Progenitor cell of endocrine pancreas (in vitro differentiated cells): ENCODE measurements at places on chromosomes 12 and 14.

- no peak for DNase-seq
Observed at GRCh38 chr12:78938341-78939084, 73.9 kb downstream of the SYT1 start.

- DNase-seq, result no peak
Observed at GRCh38 chr12:20646239-20646827, 48.8 kb upstream of the SLCO1C1 start.

DNA sequence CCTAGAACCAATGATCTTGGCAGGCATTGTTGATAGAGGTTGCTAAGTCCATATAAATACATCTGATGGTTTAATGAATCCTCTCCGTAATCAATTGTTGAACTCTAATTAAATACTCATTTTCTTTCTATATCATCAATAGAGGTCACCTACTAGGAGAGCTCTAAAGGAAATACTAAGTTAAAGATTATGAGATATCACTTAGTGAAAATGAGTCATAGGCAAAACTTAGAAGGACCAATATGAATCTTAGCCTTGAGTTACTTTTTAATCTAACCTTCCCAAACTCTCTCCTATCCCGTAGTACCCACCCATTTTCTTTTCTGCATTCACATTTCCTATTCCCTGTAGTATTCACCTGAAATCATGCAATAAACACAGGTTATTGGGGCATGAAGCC, 50.2 kb downstream of the MBIP start:
- DNase-seq, result no peak

GRCh38 chr14:100640471-100641273, 53.5 kb upstream of the BEGAIN start:
- no peak for DNase-seq

GRCh38 chr12:24527102-24527501, 421.8 kb downstream of the BCAT1 start:
- DNase-seq, result no peak

- DNase-seq, result no peak
Observed at GRCh38 chr14:35435177-35435576, 30.6 kb upstream of the NFKBIA start.

- DNase-seq, result no peak
Observed at GRCh38 chr14:24315807-24316596, 4.7 kb downstream of the LTB4R start.

DNA sequence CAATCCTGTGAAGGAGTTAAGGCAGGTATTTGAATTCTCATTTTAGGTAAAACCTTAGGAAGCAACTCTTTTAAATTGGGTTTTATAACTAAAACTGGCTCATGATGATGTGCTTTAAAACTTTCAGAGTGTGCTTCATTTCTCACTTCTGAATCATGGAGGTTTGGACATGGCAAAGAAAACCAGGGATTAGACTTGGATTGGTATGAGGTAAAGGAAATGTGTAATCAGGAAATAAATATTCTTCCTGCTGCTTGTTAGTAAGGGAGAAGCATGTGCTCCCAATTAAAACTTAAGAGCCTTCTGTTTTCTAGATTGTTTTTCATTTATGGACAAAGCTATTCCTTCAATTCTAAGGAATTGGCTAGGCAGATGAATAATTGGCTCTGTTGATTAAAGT, 57.4 kb downstream of the FBXO33 start:
- DNase-seq, result no peak

GRCh38 chr12:119704065-119704747, 36.3 kb downstream of the PRKAB1 start:
- DNase-seq, result no peak

GRCh38 chr12:114751712-114752111, 67.7 kb upstream of the TBX3 start:
- DNase-seq, result no peak

DNA sequence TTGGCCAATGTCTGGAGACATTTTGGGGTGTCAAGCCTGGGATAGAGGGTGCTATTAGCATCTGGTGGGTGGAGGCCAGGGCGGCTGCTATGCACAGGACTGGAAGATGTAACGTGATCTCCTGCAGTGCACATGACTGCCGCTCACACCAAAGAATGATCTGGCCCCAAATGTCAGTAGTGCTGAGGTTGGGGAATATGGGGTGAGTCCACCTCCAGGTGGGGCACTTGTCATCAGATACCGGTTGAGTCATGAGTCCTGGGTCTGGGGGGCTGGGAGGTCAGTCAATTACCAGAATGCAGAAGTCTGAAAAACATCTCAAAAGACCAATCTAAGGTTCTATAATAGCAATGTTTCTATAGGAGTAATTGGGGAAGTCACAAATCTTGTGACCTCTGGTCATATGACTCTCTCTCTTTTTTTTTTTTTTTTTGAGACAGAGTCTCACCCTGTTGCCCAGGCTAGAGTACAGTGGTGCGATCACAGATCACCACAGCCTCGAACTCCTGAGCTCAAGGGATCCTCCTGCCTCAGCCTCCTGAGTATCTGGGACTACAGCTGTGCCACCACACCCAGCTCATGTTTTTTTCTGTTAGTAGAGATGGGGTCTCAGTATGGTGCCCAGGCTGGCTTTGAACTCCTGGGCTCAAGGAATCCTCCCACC, 6.0 kb upstream of the SDSL start:
- no peak for DNase-seq
